Aortic smooth muscle cell (primary cell): ENCODE measurements at places on chromosomes 2 and 18. TPM values are rescaled to one million over a fixed set of nuclear protein-coding genes. Genes with fewer than 3 reads are reported as not detected.

The NT5DC4 gene
- not detected in 2 replicates for total RNA-seq

The RFX8 gene
- 15.5 and 20.3 TPM in 2 replicates for total RNA-seq

The NPPC gene
- total RNA-seq: 0.06 and 0.26 TPM in 2 replicates

The RSAD2 gene
- 0.40 and 0.99 TPM in 2 replicates for total RNA-seq

The CFAP210 gene
- under 0.01 TPM in 1 of 2 replicates, not detected in the other for total RNA-seq
